ENCODE measurements at places on chromosomes 1 and 21.

DNA sequence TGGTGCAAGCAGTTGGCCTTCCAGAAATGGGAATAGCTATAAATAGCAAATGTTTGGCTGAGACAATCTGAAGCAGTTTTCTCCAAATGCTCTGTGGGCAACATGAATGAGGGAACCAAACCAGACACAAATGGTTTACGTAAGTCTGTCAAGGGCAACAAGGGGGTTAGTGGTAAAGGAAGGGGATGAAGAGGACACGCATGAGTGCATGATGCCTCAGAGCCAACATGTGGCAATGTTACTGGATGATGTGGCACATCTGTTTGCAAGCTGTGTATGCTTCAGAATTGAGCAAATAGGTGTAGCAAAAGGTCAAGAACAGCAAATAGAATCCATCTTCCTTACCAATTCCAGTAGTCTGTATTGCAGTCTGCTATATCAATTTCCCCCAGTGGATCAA lies 76.3 kb upstream of the LMO4 start:
- ATAC-seq, result no peak

DNA sequence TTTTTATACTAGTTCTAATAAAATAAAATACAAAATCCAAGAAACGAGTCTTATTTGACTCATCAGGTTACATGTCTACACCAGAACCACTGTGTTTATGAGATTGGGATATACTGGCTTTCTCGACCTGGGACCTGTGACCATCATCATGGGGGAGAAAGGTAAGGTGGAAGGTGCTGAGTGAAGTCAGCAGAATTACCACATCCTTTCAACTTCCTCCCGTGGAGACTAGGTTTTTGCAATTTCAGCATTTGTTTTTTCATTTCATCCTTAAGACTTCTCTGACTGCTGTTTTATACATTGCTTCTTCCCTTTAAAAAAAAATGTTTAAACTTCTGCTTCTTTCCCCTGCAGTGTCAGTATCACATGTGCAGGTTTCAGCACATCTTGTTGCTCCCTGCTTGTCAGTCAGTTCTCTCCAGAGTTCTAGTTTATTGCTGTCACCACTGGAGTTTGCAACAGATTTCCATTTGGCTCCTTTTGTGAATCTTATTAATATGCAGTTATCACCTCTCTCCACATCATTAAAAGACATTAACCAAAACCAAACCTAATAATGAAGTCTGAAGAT lies 60.4 kb upstream of the HAO2 start:
- ATAC-seq, result no peak

DNA sequence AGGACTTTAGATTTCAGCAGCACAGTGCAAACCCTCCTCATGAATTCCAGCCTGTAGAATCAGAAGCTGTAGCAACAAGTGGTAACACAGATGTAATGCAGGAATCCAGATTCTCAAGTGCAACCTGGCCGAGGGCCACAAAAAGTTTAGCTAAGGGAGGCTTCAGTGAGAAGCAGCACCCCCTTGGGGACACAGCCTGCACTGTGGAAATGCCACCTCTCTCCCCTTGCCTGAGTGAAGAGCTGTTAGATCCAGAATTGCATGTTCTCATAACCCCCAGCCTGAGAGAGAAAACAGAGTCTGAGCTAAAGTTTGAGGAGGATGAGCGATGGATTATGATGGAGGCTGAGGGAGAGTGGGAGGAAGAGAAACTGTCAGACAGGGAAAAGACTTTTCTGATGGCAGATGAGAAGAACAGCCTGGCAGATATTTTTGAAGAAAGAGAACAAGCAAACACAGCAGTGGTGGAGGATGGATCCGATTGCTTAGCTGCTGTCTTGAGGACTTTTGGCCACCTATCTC lies 80.5 kb upstream of the BMP8A start:
- ATAC-seq, result peak; percentile 18

GRCh38 chr1:231091831-231092301 lies 51.8 kb upstream of the FAM89A start:
- ATAC-seq, result no peak

- ATAC-seq, result peak; percentile 21
These were observed 376 bp downstream of the SF3A3 start for GRCh38 chr1:37989361-37989930.

DNA sequence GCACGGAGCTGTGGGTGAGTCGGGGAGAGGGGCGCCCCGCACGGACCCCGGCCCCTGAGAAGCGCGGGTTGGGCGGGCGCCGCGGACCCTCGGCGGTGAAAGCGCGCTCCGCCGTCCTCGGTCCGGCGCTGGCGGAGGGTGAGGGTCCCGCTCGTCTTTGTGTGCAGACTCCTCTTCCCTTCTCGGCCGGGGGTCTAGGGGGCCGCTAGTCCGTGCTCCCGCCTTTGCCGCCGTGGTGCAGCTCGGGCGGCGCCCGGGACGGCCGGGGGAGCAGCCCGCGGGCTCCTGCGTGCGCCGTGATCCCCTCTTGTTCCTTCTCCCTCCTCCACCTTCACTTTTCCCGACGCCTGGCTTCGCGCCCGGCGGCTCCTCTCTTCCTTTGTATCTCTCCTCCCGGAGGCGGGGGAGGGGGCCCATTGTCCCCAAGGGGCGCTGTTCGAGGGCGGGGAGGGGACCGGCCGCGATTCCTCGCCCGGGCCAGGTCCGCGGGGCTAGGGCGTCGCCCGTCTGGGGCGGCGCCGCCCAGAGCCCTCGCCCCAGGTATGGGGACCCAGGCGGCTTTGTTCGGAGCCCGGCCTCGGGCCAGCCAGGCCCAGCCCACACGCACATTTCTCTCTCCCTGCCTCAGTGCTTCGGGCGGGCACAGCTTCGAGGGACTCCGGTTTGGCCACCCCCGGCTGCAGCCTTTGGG lies 519 bp downstream of the FNBP1L start:
- ATAC-seq, result peak; percentile 17

DNA sequence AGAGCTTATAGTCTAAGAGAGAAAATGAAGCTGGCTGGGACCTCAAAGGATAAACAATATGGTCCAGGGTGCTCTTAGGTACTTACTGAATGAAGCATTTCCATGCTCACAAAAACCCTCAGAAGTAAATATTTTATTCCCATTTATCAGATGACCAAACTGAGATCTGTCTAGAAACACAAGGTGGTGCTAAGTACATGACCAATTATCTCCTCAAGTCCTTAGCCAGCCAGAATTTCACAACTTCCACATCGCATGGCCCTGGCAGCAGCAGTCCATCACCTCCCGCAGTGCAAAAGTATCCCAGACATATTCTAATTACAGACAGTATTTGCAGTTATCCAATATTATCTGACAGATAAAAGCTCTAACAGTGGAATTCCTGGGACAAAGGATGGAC lies 321.7 kb upstream of the PROX1 start:
- no peak for ATAC-seq

DNA sequence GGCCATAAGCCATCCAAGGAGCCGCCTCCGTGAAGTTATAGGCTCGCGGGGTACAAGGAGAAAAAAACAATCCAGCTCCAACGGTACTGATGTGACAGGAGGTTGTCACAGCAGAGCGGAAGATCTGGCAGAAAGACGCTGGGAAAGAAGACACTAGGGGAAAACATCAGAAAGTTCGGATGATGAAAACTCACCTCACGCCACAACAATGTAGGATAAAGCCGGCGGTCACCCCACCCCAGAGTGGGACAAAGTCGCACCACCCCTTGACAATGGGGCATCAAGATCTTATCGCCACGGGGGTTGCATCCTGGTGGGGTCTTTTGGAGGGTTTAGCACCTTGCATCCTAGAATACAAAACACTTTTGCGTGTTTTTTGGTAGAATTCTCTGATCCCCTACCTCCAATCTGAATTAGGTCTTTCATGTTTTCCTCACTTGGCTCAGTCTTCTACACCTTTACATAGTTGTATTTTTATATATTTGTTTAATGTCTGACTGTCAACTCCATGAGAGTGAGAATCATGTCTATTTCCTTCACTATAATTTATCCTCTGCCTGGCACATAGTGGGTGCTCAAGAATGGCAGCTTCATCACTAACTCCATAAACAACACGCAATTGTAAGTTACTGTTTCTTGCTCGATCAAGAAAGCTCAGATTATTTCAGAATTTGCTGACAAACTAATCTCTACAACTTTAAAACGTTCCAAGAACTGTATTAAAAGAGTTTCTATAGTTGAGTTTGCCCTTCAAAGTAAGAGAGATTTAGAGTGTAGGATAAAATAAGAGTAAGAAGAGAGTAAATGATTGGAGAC lies 611 bp upstream of the ZSWIM5 start:
- no peak for ATAC-seq

- no peak for ATAC-seq
These were observed 53.2 kb downstream of the RNF187 start for GRCh38 chr1:228540161-228540917.

DNA sequence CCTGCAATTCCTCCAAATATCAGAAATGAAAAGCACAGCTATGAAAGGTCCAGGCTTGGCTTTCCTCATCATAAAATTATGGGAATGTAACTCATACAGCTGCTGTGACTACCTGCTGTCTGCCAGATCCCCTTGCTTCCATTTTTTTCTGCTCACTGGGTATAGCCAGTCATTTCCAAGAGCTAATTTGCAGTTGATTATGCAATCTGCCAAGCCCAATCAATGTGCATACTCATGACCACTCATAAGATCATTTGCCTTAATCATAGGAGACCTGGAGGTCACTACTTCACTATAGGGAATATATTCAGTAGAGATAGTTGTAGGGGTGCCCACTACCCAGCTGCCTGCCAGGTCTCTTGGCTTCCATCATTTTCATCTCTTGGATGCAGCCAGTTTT lies 417.7 kb upstream of the ZRANB2 start:
- ATAC-seq, result no peak

- no peak for ATAC-seq
These were observed 1.1 kb downstream of the NR5A2 start for GRCh38 chr1:200028586-200029034.

- no peak for ATAC-seq
These were observed 56.0 kb downstream of the ZMYM4 start for GRCh38 chr1:35324486-35324885.

DNA sequence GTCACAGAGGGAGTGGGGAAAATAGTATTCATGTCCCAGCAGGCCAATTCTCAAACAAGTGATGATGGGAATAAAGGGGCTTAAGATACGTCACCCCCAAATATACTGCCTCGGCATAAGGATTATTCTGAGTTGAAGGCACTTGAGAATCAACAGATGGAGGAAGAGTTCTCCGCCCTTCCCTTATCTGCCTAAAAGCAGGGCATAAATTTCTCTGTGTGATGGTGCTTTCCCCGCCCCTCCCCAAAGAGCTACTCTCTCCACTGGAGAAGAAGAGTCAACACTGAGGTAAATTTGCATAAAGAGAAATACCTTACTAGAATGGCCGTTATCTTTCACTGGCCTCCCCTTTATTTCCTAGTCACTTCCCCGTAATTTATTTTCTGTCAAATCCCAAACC lies 18.7 kb downstream of the BECN2 start:
- no peak for ATAC-seq

GRCh38 chr1:50084389-50084788 lies 24.3 kb upstream of the ELAVL4 start:
- ATAC-seq, result no peak

- peak; percentile 65 for ATAC-seq
These were observed 92.1 kb downstream of the LRRC8C start for GRCh38 chr1:89725011-89725370.

GRCh38 chr1:107972391-107973180 lies 7.6 kb upstream of the VAV3 start:
- ATAC-seq, result no peak

DNA sequence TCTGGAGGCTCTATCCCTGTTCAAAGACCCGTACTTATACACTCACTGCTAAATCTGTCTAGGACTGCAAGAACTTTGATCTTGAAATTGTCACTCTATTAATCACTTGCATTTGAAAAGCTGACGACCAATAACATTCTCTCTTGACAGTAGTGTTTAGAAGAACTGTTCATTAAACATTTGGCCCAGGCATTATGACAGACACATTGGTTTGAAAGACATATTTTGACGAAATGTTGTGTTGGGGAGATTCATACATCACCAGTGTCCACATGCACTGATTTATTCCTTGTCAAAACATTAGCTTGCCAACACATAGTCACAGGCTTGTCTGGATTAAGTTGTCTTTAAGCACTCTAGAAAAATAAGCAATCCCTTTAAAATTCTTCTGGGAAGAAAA lies 951.3 kb downstream of the ADGRL2 start:
- ATAC-seq, result no peak

GRCh38 chr1:16237343-16237830 lies 404 bp upstream of the CPLANE2 start:
- ATAC-seq, result no peak

- ATAC-seq, result no peak
These were observed 154.9 kb downstream of the CRB1 start for GRCh38 chr1:197422993-197423392.

DNA sequence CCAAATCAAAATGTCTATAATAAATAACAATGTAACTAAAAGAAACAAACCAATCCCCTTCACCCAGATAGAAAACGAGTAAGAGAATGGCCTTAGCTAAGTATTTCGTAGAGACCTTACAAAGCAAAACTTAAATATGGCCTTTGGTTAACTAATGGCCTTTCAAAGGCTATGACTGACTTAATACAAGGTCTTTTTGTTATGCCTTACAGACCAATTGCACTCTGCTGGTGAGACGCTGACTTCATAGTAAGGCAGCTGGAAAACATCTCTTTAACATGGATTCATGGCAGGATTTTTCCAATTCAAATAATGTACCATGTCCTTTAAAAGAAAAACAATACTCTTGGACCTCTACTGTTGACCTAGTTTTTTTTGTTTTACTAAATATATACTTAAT lies 15.8 kb upstream of the TBCE start:
- ATAC-seq, result no peak

- no peak for ATAC-seq
These were observed 87.2 kb downstream of the MAN1C1 start for GRCh38 chr1:25703671-25704266.

DNA sequence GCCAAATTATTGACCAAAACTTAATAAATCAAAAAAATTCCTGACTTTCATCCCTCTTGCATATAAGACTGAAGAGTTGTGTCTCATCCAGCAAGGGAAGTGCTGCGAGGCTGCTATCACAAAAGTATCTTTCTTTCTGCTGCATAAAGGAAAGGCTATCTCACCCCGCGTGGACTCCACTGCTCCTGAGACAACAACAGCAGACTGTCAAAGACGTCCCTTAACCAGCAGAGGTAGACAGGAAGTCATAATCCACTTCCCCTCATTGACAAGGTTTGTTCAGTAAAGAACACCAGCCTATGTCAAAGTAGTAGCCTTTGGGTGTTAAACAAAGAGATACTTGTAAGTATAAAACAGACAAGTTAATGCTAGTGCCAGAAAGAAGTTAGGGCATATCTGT lies 29.4 kb downstream of the VPS26C start:
- no peak for ATAC-seq

- ATAC-seq, result no peak
These were observed 105.2 kb downstream of the ACBD6 start for GRCh38 chr1:180397175-180397574.

DNA sequence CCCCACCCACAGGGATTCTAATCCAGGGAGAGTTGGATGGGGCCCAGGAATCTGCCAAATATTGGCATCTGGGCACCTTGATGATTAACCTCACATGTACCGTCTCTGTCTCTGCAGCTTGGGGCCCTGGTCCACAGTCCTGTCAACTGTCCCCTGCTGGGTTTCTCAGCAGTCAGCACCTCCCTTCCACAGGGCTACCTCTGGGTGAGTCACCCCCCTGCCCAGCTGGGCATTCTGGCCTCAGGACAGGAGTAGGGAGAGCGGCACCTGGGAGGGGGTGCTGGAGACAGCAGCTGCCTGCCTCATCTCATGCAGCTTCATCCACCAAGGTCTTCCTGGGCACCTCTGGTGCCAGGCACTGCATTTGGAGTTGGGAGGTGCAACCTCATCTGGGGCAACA lies 100.6 kb upstream of the ACTL8 start:
- ATAC-seq, result no peak

Measured in activated CD4-positive, CD25-positive, alpha-beta regulatory T cell treated with anti-CD3 and anti-CD28 coated beads, Interleukin-2, amount 50 U/mL, for 24 hours (primary cell).